ENCODE measurements at places on chromosomes 4 and X.
A peak's percentile ranks its signal among the peaks of the same experiment; 100 is the strongest.

DNA sequence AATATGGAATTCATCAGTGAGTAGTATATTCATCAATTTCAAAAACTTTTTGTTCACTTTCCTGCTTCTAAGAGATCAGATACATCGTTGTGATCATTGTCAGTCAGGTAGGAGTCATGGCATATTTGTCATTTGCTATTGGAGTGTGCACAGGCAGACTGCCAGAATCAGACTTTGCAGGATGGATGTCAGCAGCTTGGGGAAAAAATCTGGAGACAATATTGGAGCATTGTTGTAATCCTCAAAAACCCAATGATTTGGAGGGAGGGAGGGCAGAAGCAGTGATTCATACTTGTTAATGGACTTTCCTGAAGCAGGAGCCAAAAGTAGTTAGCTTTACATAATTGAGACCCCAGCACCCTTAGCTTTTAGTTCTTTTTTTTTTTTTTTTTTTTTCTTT, 59.6 kb upstream of the DRP2 start:
- no peak for DNase-seq

- DNase-seq: peak; percentile 24
Observed at GRCh38 chr4:149370785-149371420, 444.7 kb downstream of the IQCM start.

GRCh38 chrX:42127563-42127962, 204.2 kb upstream of the CASK start:
- no peak for DNase-seq

- DNase-seq: no peak
Observed at GRCh38 chr4:87497578-87497977, 31.6 kb downstream of the SPARCL1 start.

DNA sequence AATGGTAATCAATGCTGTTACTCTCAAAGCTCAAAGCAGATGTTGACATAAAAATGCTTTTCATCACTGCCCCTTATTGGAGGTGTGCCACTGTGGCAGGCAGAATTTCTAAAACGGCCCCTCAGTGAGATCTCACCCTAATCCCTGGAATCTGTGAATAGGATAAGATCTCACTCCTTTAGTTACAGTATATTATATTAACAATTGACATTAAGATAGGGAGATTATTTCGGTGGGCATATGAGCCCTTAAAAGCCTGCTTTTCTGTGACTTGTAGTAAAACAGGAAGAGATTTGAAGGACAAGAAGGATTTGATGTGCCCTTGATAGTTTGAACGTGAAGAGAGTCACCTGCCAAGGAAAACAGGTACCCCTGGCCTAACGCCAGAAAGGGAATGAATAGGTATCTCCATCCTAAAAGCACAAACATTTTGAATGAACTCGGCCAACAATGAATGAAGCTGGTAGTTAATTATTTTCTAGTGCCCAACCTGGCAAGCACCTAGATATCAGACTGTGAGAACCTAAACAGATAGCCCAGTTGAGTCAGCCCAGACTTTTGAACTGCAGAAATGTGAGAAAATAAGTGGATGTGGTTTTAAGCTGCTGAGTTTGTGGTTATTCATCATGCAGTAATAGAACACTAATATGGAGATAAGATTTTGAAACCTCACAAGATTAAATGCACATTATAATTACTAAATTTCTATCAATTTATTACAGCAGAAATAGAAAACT, 881.6 kb downstream of the PCDH18 start:
- peak; percentile 10 for DNase-seq

- no peak for DNase-seq
Observed at GRCh38 chrX:433771-434170, 47.1 kb upstream of the PPP2R3B start.

- DNase-seq: no peak
Observed at GRCh38 chr4:123380728-123381716, 15.6 kb upstream of the SPRY1 start.

DNA sequence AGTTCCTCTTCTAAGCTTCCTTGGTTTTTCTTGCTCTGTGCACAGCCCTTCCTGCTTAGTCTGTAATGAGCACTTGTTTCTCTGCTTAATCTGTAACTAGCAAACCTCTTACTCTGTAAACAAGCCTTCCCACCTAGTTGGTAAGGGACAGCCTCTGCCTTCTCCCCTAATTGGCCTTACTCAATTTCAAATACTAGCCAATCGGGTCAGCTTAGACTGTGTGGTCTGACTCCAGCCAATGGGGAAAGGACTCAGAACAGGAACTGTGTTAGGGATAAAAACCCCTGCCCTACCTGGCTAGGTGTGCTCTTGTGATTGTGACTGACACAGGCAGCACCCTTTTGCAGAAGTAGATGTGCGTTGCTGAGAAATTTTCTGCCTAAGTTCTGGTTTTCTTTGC, 136.5 kb upstream of the AADAT start:
- no peak for DNase-seq

GRCh38 chr4:85368932-85369331, 106.0 kb upstream of the ARHGAP24 start:
- no peak for DNase-seq

DNA sequence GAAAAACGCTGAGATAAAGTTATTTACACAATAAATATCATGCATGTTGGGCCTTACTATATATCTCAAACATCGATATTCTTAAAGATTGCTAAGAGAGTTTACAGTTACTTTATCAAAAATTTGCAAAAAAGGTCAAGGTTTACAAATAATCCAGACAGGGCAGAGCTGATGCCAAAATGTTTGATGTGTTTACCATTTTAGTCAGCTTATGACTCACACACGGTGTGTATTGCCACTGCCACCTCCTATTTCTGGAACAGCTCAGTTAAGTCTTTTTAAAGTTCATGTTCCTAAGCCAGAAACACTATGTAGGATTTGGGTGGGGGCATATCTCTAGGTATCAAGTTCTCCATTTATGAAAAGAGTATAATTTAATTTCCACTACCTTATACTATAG, 580.6 kb downstream of the INPP4B start:
- DNase-seq: peak; percentile 22

GRCh38 chrX:113804819-113805218, 779.1 kb upstream of the HTR2C start:
- DNase-seq: no peak

DNA sequence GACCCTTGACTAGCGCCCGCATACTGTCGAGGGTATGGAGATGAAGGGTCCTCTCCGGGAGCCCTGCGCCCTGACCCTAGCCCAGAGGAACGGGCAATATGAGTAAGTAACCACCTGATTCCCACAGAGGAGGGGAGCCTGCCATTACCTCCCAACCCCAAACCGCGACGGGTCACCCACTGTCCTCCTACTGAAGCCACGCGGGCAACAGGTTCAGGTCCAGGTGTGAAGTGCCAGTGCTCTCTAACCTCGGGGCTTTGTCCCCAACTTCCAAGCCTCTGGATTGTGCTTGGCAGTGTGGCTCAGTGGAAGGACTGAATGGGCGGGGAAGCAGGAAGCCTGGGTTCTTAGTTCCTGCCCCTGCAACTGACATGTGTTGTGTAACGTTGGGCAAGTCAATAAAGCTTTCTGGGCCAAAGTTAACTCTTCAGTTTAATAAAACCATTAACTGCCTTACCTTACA, 694 bp downstream of the OCRL start:
- DNase-seq: no peak

DNA sequence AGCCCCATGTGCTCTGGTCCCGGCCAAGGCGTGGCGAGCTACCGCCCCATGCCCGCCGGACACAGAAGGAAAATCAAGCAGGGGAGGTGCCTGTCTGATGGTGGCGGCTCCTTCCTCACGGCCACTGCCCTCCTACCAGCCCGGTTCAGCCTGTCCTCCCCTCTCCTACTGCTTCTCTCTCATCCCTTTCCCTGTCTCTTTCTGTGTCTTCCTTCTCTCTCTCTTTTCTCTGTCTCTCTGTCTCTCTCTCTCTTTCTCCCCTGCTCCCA, 279.1 kb downstream of the ASMT start:
- DNase-seq: no peak

DNA sequence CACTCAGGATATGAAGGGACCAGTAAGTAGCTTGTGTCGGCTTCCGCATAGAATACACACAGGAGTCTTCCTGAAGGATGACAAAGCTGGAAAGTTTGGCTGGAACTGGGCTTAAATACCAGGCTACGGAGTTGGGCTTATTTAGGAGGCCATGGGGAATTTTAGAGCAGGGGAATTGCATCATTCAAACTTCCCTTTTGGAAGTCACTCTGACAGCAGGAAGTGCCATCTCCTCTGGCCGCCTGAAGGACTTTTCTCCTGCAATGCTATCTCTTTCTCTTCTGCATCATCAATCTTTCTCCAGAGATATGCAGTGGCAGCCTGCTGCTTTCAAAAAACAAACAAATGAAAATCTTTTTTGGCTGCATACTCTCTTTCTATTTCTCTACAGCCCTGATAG, 48.4 kb upstream of the PAK3 start:
- no peak for DNase-seq

- DNase-seq: no peak
Observed at GRCh38 chr4:15875663-15876460, 62.7 kb downstream of the FGFBP1 start.

GRCh38 chr4:385934-386707, 48.5 kb downstream of the ZNF141 start:
- no peak for DNase-seq

DNA sequence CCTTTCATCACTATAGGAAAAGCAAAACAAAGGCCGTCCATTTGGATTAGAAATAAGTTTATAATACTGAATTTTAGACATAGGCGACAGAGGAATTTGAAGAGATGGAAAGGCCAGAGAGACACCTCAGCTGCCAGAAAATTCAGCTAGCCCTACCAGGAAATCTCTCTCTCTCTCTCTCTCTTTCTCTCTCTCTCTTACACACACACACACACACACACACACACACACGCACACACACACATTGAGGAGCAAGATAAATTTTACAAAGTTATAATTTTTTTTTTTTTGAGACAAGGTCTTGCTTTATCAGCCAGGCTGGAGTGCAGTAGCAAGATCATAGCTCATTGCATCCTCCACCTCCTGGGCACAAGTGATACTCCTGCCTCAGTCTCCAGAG, 1.4 kb downstream of the XK start:
- DNase-seq: no peak

GRCh38 chrX:129585691-129586090, 45.6 kb downstream of the OCRL start:
- no peak for DNase-seq

GRCh38 chr4:80171656-80172055, 25.6 kb upstream of the PRDM8 start:
- no peak for DNase-seq

GRCh38 chr4:189765736-189766135, 174.9 kb upstream of the FRG1 start:
- DNase-seq: no peak

GRCh38 chrX:137855490-137855889, 289.6 kb downstream of the ZIC3 start:
- DNase-seq: no peak

DNA sequence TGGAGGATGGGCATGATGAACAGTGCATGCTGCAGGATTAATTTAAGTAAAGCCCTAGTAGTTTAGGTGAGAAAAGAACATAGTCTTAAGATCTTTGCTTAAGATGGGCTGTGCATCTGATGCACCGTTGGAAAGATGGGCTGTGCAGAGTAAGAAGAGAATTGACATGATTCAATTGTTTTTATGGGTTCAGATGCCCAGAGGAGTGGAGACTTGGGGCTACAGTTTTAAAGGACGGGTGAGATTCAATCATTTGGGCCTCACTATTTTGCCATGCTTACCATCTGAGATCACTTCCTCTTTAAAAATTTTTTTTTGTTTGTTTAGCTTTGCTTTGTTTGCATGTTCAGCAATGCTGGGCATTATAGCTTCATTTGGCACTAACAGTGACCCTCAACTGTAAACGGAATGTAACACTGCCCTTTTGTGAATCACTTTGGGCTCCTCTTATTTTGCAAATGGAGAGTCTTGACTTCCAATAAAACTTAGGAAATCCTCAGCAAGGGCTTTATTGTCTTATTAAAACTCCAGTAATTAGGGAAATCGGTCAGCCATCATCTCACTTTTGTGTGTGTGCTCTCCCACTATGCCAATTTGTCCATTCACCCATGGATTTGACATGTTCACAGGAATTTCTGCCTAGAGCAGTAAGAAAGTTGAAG, 216.1 kb upstream of the TLL1 start:
- no peak for DNase-seq

GRCh38 chr4:110629780-110630687, 7.2 kb upstream of the PITX2 start:
- no peak for DNase-seq

DNA sequence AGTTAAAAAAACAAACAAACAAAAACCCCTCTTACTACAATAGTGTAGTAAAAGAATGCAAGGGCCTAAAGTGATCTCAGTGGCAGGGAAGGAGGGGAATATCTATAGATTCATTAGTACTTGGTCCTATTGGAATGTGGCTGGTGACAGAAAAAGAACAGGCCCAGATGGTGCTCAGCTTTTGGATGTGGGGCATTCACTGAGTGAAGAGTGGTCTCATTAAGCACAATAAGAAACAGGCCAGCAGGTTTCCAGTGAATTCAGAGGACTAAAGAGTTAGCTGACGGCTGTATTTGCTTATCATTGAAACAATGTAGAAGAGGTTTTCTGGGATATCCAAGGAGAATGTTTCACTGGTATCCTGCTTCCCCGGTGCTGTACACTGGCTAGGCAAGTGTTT, 243.8 kb upstream of the HHIP start:
- DNase-seq: no peak

- no peak for DNase-seq
Observed at GRCh38 chr4:184439386-184439785, 35.0 kb downstream of the IRF2 start.
